ENCODE measurements at places on chromosomes 1 and 21. TPM values are rescaled to one million over a fixed set of nuclear protein-coding genes. Genes with fewer than 3 reads are reported as not detected.

GRCh38 chr1:145782272-145783099 is 41.4 kb downstream of the RNF115 start:
- no peak for DNase-seq

DNA sequence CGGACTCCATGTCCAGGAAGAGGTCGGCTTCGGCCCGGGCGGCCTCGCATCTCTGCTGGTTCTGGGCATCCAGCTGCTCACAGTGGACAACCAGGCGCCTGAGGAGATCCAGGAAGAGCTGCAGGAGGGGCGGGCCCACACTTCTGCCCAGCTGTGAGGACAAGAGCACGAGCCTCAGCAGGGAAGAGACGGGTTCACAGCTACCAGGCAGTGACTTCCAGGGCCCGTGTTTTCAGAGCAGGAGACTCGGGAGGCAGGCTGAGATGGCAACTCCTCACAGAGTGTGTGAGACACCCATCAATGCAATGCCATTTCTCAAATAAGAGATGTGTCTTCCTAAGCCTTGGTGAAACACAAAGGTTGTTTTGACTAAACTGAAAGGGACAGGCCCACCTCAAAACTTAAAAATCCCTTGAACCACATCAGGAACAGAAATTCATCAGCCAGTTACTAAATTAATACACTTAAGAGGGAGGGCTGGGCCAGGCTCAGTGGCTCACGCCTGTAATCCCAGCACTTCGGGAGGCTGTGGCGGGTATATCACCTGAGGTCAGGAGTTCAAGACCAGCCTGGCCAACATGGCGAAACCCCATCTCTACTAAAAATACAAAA is 43.4 kb downstream of the URB1 start:
- no peak for DNase-seq

- no peak for DNase-seq
Observed at GRCh38 chr1:89901957-89902669, 81.3 kb downstream of the LRRC8D start.

- no peak for DNase-seq
Observed at GRCh38 chr21:28253338-28253737, 739.3 kb downstream of the LTN1 start.

GRCh38 chr1:223091896-223092295 is 51.2 kb downstream of the TLR5 start:
- no peak for DNase-seq

Gene MMEL1
- 1.5 TPM for polyA plus RNA-seq

Gene OR2T35
- not detected for polyA plus RNA-seq
